ENCODE measurements at places on chromosomes 4 and X.

- no peak for DNase-seq
Measured at GRCh38 chr4:39635023-39635422, 3.6 kb downstream of the SMIM14 start.

GRCh38 chr4:6900181-6900812, 9.3 kb upstream of the TBC1D14 start:
- no peak for DNase-seq

DNA sequence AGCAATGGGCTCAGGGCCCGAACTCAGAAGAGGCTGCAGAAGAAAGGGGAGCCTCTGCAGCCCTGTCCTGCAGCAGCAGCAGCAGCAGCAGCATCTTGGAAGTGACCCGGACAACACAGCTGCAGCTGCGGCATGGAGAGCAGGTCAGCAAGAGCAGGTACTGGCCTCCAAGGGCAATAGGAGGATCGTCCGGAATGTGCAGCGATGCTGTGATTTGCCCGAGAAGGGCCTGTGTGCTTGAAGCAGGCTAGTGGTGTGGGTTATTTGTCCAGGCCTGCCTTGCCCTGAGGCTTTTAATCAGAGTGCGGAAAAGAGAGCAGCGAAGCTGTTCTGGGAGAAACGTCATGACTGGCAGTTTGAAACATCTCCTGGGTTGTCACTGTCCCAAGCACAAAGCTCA, 126.0 kb downstream of the F11 start:
- DNase-seq = no peak

DNA sequence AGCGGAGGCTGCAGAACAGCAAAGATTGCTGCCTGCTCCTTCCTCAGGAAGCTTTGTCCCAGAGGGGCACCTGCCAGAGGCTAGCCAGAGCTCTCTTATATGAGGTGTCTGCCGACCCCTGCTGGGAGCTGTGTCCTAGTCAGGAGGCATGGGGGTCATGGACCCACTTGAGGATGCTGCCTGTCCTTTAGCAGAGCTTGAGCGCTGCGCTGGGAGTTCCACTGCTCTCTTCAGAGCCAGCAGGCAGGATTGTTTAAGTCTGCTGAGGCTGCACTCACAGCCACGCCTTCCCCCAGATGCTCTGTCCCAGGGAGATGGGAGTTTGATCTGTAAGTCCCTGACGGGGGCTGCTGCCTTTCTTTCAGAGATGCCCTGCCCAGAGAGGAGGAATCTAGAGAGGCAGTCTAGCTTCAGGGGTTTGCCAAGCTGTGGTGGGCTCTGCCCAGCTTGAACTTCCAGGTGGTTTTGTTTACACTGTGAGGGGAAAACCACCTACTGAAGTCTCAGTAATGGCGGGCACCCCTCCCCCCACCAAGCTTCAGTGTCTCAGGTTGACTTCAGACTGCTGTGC, 10.9 kb downstream of the DCK start:
- no peak for DNase-seq

DNA sequence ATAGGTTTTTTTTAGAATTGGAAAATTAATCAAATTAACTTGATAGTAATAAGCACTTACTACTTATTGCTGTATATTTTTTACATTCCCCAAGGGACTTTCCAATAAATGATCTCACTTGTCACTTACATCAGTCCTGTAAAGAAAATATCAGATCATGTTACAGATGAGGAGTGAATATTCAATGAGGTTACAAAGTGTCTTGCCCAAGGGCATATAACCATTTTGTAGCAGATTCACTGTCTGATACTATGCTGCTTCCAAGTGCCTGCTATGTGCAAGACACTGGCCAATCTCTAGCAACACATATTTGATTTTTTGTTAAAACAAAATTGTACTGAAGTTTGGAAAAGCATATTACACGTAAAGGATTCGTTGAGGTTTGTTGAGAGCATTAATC, 1287.7 kb downstream of the FAM133A start:
- DNase-seq = no peak

- DNase-seq = no peak
Measured at GRCh38 chr4:70114096-70114495, 39.9 kb upstream of the PRR27 start.

Data from HEK293T (cell line).